ENCODE measurements at places on chromosomes 4 and X. TPM values are rescaled to one million over a fixed set of nuclear protein-coding genes. Genes with fewer than 3 reads are reported as not detected.

Gene KCTD8
- 0.60 TPM for total RNA-seq

Gene CXCL8
- total RNA-seq = 3.1 TPM

Gene CLDN22
- not detected for total RNA-seq

- DNase-seq = no peak
Measured at GRCh38 chr4:13793020-13793710, 165.6 kb upstream of the BOD1L1 start.

DNA sequence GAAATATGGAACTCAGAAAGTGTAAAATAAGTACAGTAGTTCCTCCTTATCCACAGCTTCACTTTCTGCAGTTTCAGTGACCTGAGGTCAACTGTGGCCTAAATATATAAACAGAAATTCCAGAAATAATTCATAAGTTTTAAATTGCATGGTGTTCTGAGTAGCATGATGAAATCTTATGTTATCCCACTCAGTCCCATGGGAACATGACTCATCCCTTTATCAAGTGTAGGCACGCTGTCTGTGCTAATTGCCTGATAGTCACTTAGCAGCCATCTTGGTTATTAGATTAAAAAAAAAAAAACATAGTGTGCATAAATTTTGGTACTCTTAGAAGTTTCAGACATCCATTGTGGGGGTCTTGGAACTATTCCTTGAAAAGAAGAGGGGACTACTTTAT, 983.4 kb upstream of the ADGRL3 start:
- no peak for DNase-seq

DNA sequence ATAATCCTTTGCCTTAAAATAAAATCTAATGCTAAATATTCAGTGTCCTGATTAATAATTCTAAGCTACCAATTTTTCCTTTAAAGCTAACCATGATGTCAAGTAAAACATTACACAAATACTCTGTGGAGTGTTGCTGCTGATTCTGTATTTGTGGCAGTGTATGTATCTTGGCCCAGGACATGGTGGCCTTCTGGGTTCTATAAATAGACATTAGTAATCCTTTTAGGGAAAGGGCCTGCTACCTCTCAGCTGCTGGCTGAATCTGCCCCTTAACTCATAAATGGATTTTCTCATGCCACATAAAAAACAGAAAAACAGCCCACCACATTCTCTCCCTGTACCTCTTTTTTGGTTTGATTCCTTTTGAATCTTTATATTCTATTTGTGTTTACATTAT, 1.2 kb upstream of the XK start:
- DNase-seq = no peak

DNA sequence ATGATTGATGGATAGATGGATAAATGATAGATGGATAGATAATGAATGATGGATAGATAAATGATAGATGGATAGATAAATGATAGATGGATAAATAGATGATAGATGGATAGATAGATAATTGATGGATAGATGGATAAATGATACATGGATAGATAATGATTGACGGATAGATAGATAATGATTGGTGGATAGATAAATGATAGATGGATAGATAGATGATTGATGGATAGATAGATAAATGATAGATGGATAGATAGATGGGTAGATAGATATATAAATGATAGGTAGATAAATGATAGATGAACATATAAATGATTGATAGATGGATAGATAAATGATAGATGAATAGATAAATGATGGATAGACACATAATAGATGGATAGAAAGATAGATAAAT, 49.5 kb upstream of the SHOX start:
- DNase-seq = no peak
